ENCODE measurements at places on chromosomes 11 and 22.

GRCh38 chr11:18615628-18616392, 16.2 kb downstream of the MISFA start:
- DNase-seq: peak; percentile 40

- DNase-seq: no peak
Observed at GRCh38 chr11:134118006-134118405, 49.1 kb downstream of the JAM3 start.

DNA sequence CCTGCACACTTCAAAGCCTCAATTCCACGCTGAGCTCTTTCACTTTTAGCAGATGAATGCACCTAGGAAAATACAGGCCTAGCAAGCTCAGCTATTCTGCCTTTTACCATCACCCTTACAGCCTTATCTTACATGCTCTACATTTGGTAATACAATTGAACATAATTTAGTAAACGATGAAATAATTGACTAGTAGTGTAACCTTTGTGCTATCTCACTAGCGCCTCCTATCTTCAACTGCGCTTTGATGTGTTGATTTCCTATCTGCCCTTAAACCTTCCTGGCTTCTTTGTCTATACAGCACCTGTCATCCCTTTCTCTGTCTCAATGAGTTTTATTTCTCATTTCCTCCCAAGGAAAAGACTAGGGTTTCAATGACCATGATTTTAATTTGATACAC, 149.7 kb downstream of the LRRC4C start:
- DNase-seq: no peak

GRCh38 chr11:30012346-30012745, 4.5 kb downstream of the KCNA4 start:
- no peak for DNase-seq

- DNase-seq: peak; percentile 47
Observed at GRCh38 chr11:19951558-19952115, 208.6 kb downstream of the DBX1 start.
